ENCODE measurements at places on chromosomes 12 and 14. TPM values are rescaled to one million over a fixed set of nuclear protein-coding genes. Genes with fewer than 3 reads are reported as not detected.

DNA sequence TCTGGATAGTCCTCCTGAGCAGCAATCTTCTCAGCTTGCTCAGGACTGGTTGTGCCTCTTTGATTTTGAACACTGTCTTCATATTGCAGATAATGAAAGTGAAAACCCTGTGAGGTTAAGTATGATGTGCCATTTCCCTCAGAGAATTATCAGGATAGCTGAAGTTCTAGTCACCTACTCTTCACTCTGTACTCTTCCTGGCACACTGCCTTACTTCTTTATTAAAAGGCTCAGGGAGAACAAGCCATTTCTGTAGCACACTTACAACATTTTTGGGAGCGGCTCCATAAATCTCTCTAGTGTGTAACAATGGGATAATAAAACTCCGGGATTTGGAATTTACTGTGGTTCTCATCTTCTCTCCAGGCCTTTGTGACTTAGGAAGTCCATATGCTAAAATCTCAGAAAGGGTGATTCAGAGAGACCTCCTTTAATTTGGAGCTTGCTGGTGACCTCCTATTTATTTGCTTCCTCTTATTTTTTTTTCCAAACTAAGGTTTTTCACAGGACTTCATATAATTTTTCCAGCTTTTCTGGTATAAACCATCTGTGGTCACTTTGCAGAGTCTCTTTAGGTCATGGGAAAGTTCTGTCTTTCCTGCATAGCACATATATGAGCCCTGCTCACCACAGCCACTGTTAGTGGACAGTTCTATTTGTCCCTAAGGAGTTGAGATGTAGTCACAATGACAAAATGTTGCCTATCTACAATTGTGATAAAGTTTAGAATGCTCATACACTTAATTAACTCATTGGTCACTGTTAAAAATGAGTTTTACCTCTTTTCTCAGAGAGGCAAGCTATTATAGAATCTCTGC, 53.5 kb upstream of the LDHB start:
- no peak overlapping the region for H3K27ac ChIP-seq
- no peaks in the 10 kb centered on the region for H3K4me1 ChIP-seq
- H3K27me3 ChIP-seq: peaks cover 8% of the 10 kb centered on the region
- no peak for DNase-seq
- no peak overlapping the region for H3K4me3 ChIP-seq

DNA sequence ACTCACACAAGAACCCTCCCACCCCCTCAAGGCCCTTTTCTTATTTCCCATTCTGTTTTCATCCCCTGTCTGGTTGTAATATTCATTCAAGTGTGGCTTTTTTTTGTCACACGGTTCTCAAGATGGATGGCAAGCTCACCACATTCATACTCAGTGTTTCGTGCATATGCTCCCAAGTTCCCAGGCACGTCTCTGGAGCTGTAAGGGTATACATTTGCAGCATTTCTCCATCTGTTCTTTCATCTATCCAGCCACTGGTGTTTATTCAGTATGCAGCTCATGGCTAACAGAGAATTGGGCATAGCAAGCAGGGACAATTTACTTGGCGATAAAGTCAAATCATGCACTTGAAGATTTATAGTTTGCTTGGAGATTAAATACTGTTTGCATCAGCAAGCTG, 212.1 kb downstream of the GRIN2B start:
- H3K4me3 ChIP-seq: no peak overlapping the region
- no peaks in the 10 kb centered on the region for H3K27me3 ChIP-seq
- no peaks in the 10 kb centered on the region for H3K36me3 ChIP-seq
- no peak for DNase-seq
- H3K27ac ChIP-seq: no peak overlapping the region
- H3K4me1 ChIP-seq: no peaks in the 10 kb centered on the region

- no peak overlapping the region for H3K27ac ChIP-seq
- DNase-seq: no peak
Measured at GRCh38 chr12:120220838-120221575, 20.1 kb upstream of the RPLP0 start.

DNA sequence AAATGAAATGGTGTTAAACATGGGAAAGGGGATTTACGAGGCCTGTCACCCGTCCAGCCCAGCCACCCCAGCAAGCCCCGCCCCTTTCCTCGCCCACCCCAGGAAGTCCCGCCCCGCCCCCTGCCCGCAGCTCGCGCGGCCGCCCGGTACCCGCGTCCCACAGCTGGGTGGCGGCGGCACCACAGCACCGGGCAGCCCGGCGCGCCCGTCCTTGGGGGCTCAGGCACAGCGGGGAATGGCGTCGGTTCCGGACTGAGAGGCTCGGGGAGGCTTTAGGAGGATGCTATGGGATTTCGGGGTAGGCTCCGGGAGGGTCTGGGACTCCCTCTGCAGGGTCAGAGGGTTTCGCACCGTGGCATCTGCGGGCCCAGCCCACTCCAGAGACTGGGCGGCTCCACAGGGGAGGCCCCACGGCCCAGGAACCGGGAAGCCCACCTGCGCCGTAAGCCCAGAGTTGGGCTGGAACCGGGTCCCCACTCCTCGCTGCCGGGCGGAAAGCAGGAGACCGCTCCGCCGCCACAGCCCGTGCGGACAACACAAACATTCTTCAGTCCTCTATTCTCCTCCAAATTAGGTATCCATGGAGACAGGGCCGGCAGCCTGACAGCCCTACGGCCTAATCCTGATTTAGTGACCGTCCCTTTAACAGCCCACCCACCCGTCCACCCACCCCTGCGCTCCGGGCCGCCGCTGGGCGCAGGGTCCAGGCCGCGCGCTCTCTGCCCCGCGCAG, 1.4 kb downstream of the FIGNL2 start:
- H3K4me1 ChIP-seq: no peaks in the 10 kb centered on the region
- peaks cover 34% of the 10 kb centered on the region for H3K27me3 ChIP-seq
- H3K27ac ChIP-seq: no peak overlapping the region
- DNase-seq: no peak
- H3K36me3 ChIP-seq: no peaks in the 10 kb centered on the region
- H3K4me3 ChIP-seq: peak overlapping the region; percentile 16

GRCh38 chr12:87775051-87775450, 254.2 kb downstream of the C12orf50 start:
- no peaks in the 10 kb centered on the region for H3K4me1 ChIP-seq
- H3K27ac ChIP-seq: no peak overlapping the region
- no peaks in the 10 kb centered on the region for H3K36me3 ChIP-seq
- no peak for DNase-seq
- no peak overlapping the region for H3K4me3 ChIP-seq

GRCh38 chr12:58302487-58303011, 361.2 kb downstream of the ATP23 start:
- H3K27ac ChIP-seq: no peak overlapping the region
- no peaks in the 10 kb centered on the region for H3K36me3 ChIP-seq
- peaks cover 10% of the 10 kb centered on the region for H3K27me3 ChIP-seq
- DNase-seq: peak; percentile 80
- peaks cover 31% of the 10 kb centered on the region for H3K4me1 ChIP-seq
- no peak overlapping the region for H3K4me3 ChIP-seq

- no peak overlapping the region for H3K4me3 ChIP-seq
- no peak for DNase-seq
- H3K36me3 ChIP-seq: no peaks in the 10 kb centered on the region
- H3K27me3 ChIP-seq: no peaks in the 10 kb centered on the region
- no peak overlapping the region for H3K27ac ChIP-seq
Measured at GRCh38 chr12:68482660-68483059, 128.0 kb upstream of the RAP1B start.

DNA sequence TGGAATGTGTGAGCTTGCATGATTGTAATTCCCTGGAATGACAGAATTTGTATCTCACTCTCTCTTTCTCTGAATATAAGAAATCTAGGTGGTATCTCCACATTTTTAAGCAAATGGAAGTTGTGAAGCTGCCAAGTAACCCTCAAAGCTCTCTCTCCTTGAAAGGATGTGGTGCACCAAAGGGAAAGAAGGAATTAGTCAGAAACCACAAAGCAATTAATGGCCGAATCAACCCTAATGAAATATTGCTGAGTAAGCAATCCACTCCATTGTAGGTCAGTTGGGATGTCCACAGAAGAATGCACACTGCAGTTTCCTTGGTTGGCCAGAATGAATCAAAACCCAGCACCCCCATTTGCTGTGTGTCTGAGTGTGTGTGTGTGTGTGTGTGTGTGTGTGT, 153.5 kb downstream of the KCNA5 start:
- no peaks in the 10 kb centered on the region for H3K27me3 ChIP-seq
- H3K27ac ChIP-seq: no peak overlapping the region
- H3K4me3 ChIP-seq: no peak overlapping the region
- H3K36me3 ChIP-seq: no peaks in the 10 kb centered on the region

- no peak for DNase-seq
- H3K4me1 ChIP-seq: peaks cover 8% of the 10 kb centered on the region
- H3K27me3 ChIP-seq: no peaks in the 10 kb centered on the region
- H3K36me3 ChIP-seq: peaks cover 8% of the 10 kb centered on the region
Measured at GRCh38 chr14:31207287-31207754, 272 bp downstream of the HECTD1 start.

DNA sequence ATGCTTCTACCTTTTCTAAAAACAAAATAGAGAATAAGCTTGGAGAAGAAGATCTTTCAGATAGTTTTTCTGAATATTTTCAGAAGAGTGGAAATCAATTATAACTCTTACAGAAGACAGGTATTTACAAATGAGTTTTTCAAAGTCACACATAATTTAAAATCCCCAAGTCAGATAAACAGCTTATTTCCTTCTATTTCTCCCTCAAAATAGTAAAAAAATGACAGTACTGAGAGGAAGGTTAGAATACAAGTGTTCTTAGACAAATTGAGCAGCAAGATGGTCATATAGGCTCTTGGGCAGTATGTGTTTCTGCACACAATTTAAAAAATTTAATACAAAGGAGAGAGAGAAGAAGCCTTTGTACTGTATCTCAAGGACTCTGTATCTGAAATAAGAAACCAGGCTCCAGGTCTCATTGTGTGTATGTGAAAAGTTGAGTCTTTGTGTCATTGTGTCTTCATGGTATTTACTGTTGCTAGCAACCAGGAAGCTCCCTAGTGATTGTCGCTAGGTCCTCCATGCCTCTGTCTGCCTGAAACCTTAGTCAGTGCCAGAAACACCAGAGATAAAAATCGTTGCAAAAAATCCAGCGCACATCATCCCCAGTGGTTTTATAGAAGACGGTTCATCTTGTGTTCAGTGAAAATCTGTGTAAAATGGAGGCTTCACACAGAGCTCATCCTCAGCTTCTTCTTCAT, 12.9 kb upstream of the TUBA1A start:
- H3K36me3 ChIP-seq: no peaks in the 10 kb centered on the region
- H3K4me3 ChIP-seq: no peak overlapping the region
- DNase-seq: no peak

GRCh38 chr12:59173695-59174094, 253.4 kb upstream of the LRIG3 start:
- no peaks in the 10 kb centered on the region for H3K36me3 ChIP-seq
- no peaks in the 10 kb centered on the region for H3K4me1 ChIP-seq
- no peak for DNase-seq
- H3K4me3 ChIP-seq: no peak overlapping the region

DNA sequence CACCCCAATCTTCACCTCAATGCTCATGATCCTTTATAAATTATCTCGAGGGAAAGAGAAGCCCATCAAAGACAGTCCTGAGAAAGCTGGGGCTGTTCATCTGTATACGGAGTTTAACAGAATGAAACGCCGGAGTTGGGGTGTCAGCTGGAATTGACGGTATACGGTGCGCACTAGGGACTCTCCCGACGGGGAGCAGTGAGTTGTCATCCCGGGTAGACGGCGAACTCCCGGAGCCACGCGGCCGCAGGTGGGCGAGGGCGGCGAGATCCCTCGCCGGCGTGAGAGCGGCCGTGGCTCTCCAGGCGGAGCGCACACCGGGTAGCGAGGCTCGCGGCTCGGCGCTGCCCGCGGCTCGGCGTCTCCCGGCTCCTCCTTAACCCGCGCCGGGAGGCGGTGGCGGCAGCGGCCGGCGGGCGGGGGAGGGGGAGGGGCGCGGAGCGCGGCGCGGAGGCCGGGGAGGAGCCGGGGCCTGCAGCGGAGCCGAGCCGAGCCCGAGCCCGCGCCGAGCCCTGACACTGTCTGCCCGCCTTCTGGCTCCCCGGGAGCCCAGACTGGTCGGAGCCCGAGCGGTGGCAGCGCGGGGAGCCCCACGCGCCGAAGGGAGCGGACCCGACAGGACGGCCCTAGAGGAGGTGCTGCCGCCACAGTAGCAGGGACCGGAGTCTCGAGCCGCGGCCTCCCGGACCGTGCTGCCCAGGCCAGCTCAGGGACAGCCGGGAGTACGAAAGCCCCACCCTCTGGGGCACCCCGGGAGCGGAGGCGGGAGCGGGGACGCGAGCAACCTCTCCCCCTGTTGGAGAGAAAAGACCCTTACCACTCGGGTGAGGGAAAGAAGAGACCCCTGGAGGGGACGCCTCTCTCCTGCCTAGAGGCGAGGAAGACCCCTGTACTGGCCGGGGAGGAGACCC, at the start of gene FOXJ2:
Gene FOXJ2 (plus strand): TSS at position 475 of the 911 bp plus-strand sequence. CDS start 7,117 bp downstream, outside the sequence.
- H3K27ac ChIP-seq: peak within 1 kb of the TSS; percentile 67
- no peaks in the 10 kb centered on the region for H3K27me3 ChIP-seq
- no peaks in the 10 kb centered on the region for H3K36me3 ChIP-seq
- H3K4me3 ChIP-seq: peak within 1 kb of the TSS; percentile 95
- DNase-seq: peak; percentile 51

GRCh38 chr14:106509176-106509575, 982.8 kb downstream of the TMEM121 start:
- H3K27ac ChIP-seq: no peak overlapping the region
- 0 out of 2 replicates have a peak, but pooled peaks cover 7% of the 10 kb centered on the region for H3K27me3 ChIP-seq
- DNase-seq: no peak
- no peaks in the 10 kb centered on the region for H3K36me3 ChIP-seq
- no peak overlapping the region for H3K4me3 ChIP-seq
- no peaks in the 10 kb centered on the region for H3K4me1 ChIP-seq

GRCh38 chr14:86372402-86372801, 842.5 kb downstream of the FLRT2 start:
- H3K4me1 ChIP-seq: no peaks in the 10 kb centered on the region
- no peak for DNase-seq

DNA sequence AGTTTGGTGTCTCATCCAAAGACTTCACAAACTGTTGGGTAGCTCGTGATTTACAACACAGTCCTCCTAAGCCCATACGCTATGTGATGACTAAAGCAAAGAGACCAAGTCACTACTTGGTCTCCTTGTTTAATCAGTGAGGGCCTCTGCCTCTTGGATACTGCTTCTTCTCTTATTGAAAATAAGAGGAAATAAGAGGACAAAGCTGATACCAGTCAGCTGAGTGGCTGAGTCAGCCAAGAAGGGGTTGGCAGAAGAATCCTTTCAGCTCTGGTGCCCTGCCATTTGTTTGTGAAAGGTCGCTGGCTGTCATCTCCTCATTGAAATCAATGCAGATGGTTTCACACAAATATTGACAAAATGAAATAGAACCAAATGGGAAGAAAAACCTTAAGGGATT, 67.5 kb upstream of the SLC35F4 start:
- H3K36me3 ChIP-seq: no peaks in the 10 kb centered on the region
- 0 out of 2 replicates have a peak, but pooled peaks cover 4% of the 10 kb centered on the region for H3K27me3 ChIP-seq
- H3K4me1 ChIP-seq: no peaks in the 10 kb centered on the region
- no peak overlapping the region for H3K4me3 ChIP-seq
- no peak for DNase-seq

Gene RAD9B
- 1.1 TPM for total RNA-seq

Gene PZP
- not detected for total RNA-seq

Measured in SJCRH30 (cell line).